ENCODE measurements at places on chromosomes 3 and 15.

GRCh38 chr3:24086617-24087404 is 141.7 kb downstream of the NR1D2 start:
- no peak for DNase-seq

GRCh38 chr3:11240496-11240895 is 31.7 kb upstream of the ATG7 start:
- no peak for DNase-seq

- DNase-seq: no peak
These were observed 49.8 kb downstream of the RSRC1 start for GRCh38 chr3:158159714-158160113.

- DNase-seq: no peak
These were observed 659 bp downstream of the GADL1 start for GRCh38 chr3:30893678-30894325.

DNA sequence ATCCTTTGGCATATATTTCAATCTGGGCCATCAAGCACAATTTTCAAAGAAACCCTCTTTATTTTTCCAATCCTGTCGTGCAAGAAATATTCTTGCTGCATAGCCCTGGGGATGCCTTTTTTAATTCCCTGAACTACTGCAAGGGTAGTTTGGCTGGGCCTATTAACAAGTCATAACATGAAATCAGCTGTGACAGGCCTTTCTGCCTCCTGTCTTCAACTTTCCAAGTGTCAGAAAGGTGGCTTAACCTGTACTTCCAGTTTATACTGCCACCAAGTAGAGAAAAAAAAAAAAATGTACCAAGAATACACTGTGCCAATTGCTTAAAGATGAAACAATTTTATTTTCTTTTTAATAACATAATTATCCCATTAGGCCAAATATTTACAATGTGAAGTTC is 32.4 kb upstream of the SPPL2A start:
- DNase-seq: no peak

GRCh38 chr3:169430707-169431404 is 232.7 kb downstream of the MECOM start:
- DNase-seq: no peak

GRCh38 chr3:79818015-79818414 is 50.2 kb upstream of the ROBO1 start:
- DNase-seq: no peak

DNA sequence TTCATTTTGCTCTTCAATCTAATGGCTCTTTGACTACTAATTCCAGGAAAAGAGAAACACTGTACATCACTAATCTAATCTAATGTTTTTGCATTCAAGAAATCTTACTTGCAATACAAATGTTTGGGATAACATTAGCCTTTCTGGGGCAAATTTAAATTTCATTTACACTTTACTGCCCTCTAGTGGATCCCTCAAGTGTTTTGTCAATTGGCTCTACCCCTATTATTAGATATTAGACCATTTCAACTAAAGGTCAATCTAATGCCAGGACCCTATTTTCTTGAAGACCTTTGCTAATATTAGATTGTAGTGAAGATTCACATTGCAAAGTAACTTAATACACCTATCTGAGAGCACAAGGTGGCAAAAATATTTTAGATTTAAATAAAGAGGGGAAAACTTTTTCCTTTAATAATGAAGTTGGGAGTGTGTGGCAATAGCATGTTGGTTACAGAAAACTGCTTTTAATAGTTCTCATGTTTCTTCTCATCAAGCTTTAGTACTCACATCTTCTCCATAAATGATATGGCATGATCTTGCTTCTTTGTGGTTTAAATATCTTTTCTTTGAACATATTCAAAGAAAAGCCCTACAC is 5.0 kb downstream of the C2CD4A start:
- no peak for DNase-seq

- no peak for DNase-seq
These were observed at the start of gene CD86 for GRCh38 chr3:122055215-122055614. CD86 (plus strand) TSS chr3:122055362; CDS start chr3:122055490, 128 bp downstream.

GRCh38 chr3:48258530-48258929 is 17.6 kb downstream of the ZNF589 start:
- no peak for DNase-seq

GRCh38 chr15:62711691-62712454 is 330.7 kb upstream of the TPM1 start:
- DNase-seq: no peak

- no peak for DNase-seq
These were observed 172.1 kb downstream of the TP63 start for GRCh38 chr3:189803254-189803653.

- DNase-seq: no peak
These were observed 50.2 kb downstream of the CMC1 start for GRCh38 chr3:28291577-28291976.

DNA sequence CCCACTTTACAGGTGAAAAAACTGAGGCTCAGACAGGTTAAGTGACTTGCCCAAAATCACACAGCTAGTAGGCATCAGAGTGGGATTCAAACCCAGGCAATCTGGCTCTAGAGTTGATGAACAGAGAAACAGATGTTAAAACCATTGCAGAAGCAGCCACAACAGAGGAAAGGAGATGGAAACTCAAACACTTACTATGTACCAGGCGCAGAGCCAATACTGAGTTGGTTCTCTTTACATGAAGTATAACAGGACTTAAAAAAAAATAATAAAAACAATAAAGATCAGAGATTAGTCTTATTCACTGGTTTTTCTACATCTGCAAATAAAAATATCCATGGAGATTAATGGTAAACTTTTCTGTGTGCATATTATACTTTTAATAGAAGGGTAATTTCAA is 84.9 kb upstream of the SPATA12 start:
- DNase-seq: no peak

DNA sequence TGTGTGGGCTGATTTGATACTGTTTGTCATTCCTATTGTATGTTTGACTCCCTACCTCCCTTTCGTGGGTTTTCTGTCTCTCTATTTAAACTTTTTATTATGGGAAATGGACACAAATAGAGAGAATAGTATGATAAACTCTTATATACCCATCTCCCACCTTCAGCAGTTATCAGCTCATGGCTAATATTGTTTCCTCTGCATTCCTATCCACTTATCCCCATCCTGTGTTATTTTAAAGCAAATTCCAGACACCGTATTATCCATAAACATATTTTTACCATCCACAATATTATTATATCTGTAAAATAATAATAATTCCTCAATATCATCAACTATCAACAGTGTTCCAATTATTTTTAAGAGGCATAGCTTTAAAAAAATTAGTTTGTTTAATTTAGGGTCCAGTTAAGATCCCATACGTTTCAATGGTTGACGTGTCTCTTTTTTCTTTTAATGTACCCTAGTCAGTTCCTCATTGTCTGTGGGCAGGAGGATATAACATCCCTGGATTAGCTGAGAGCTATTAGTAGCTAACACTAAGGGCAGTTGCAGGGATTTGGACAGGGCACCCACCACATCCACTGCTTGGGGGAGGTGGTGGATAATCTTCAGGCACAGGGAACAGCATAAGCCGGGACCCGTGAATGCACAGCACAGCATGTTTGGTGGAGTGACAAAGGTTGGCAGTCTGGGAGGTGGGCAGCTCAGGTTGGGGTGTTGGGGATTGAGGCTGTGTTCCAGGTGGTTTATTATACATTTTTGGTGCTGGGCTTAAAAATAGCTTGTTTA is 23.5 kb downstream of the PLCL2 start:
- no peak for DNase-seq

GRCh38 chr3:130759692-130760338 is 13.2 kb upstream of the PIK3R4 start:
- no peak for DNase-seq

DNA sequence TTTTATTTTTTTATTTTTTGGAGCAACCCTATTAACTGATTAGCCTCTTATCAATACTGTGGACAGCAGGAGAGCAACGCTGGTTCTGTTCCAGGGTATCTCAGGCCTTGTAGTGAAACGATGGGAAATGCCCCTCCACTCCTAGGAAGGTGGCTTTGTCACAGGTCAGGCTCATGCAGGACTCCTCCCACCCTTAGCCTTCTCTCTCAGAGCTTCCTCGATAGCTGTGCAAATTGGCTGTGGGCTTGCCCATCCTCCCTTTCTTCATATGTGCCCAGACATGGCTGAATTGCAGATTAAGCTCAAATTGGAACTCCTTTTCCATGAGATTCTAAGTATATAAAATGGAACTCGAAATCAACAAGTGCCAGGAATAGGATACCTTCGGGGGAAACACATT is 38.5 kb downstream of the TMEM41A start:
- no peak for DNase-seq

DNA sequence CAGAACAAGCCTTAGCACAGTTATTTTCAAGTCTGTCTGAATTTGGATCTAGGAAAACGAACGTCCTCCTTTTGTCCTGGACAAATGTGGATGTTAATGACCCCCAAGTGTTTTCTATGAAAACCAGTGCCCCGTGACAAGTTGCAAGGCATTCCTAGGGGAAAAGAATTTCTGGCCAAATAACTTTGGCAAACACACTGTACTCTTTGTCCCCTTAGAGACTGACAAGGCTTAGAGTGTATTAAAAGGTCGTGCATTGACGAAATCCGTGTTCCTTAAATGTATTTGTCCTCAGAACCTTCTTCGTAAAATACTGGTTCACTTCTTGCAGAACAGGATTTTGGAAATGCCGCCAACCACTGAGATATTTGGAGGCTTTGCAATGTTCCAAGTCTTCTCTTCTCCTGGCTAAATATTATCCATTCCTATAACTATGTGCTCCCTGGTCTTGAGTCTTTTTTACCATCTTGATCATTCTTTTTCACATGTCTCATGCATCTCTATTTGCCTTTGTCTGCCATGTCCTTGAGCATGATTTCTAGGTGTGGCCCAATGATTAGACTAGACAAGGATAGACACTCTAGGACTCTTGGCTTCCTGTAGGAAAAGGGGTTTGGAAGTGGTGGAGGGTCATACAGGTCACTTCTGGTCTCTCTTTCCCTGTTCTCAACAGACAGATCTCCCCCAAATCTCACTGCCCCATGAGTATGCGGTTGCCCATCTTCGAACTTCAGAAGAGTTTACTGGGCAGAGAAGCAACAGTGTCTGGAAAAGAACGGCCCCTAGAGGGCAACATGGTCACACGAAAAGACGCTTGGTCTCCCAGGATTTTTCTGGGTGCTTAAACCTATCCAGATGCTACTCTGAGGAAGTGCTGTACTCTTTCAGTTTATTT is 117.5 kb downstream of the EDEM1 start:
- DNase-seq: no peak

DNA sequence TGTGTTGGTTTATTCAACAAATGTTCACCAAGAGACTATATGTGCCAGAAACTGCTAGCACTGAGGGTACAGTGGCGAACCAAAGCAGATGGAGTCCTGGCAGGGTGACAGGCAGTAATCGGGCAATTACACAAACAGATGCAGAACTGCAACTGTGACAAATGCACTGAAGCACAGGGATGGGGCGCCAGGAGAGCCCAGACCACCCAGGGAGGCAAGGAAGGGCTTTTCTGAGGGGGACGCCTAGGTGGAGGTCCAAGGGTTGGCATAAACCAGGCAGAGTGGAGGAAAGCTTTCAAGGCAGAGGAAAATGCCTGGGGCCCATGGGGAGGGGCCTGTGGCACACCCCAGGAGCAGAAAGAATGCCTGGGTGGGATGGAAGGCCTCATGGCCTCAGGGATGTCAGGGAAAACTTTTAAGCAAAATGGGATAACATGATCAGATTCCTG is 5.5 kb downstream of the DIS3L start:
- no peak for DNase-seq

DNA sequence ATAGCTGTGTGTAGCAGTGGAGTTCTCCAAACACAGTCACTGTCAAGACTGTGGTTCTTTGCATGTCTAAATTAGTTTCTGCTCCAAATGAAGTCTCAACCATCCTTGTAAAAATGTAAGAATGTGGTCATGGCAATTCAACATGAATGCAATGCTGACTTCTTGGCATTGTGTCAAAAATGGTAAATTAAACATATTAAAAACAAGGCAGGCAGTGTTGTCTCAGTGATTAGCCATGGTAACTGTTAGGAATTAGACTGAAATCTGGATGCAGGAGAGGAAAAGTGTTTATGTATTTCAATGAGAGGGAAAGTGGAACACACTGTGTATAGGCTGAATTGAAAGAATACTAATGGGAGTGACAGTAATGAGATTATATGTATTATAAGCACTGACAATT is 597.2 kb downstream of the EDEM1 start:
- no peak for DNase-seq

DNA sequence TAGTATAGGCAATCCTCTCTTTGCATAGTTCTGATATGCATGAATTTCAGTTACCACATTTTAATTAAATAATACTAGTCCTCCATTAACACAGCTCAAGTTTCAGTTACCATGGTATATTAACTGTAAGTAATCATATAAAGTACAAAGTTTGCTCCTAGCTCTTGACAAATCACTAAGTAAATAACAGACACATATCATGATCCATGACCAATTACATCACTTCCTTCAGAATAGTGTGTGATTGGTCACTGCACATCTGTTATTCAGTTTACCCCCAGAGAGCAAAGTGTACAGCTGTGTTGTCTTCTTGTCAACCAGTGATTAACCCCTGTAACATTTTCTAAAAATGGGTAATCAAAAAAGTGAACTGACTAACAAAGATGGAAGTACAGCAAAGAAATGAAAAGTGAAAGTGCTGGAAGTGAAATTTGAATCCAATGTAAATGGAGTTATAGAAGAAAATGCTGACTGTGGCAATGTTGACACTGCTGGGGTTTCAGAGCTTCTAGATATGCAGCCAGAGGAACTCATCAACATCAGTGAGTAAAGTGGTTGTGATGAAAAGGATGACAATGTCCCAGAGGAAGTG is 30.2 kb upstream of the LEKR1 start:
- DNase-seq: no peak

DNA sequence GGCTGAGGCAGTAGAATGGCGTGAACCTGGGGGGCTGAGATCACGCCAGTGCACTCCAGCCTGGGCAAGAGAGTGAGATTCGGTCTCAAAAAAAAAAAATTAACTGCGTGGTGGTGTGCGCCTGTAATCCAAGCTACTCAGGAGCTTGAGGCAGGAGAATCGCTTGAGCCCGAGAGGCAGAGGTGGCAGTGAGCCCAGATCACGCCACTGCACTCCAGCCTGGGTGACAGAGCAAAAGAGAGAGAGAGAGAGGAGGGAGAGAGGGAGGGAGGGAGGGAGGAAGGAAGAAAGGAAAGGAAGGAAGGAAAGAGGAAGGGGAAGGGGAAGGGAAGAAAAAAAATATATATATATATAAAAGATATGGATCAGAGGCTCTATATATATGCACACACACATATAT is 6.0 kb downstream of the TM4SF19 start:
- no peak for DNase-seq

GRCh38 chr15:96320107-96320506 is 10.4 kb upstream of the NR2F2 start:
- DNase-seq: no peak

- no peak for DNase-seq
These were observed 63.3 kb downstream of the DOCK3 start for GRCh38 chr3:50737906-50738598.

DNA sequence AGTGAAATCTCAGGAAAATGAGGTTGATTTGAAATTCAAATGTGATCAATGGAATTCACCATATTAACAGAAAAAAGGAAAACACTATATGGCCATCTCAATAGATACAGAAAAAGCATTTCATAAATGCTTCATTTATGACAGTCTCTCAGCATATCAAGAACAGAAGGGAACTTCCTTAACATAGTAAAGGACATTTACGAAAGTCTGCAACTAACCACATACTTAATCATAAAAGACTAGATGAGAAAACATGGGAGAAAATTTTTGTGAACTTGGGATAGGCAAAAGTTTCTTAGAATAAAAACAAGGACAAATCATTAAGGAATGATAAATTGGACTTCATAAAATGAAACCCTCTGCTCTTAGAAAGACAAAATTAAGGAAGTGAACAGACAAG is 24.7 kb upstream of the TIPARP start:
- no peak for DNase-seq

- DNase-seq: no peak
These were observed 453.0 kb upstream of the CFAP20DC start for GRCh38 chr3:59502806-59503205.

- DNase-seq: no peak
These were observed 31.7 kb downstream of the CCDC14 start for GRCh38 chr3:123929325-123929724.
